Tongue (tissue), 3 donors: ENCODE measurements at places on chromosomes 4 and X.
A peak's percentile ranks its signal among the peaks of the same experiment; 100 is the strongest.

GRCh38 chr4:41533680-41534079, 4.3 kb upstream of the LIMCH1 start:
- no peak for DNase-seq

- DNase-seq = no peak
Observed at GRCh38 chrX:20001588-20001987, 10.7 kb upstream of the BCLAF3 start.

DNA sequence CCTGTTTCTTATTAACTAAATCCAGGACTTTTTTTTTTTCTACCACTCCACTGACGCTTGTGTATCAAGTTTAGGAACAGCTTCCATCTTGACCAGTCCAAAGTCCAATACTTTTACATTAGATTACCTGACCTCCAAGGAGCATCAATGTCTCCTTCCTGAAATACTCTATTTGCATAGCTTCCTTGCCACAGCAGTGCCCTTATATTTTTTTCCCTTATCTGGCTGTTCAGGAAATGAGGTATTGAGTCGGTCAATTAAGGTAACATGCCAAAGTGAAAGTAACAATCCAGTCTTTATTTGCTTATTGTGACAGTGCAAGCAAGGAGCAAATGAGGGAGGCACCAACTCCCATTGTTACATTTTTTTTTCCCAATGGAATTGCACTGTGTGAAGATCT, 730.8 kb upstream of the NDST4 start:
- no peak for DNase-seq

DNA sequence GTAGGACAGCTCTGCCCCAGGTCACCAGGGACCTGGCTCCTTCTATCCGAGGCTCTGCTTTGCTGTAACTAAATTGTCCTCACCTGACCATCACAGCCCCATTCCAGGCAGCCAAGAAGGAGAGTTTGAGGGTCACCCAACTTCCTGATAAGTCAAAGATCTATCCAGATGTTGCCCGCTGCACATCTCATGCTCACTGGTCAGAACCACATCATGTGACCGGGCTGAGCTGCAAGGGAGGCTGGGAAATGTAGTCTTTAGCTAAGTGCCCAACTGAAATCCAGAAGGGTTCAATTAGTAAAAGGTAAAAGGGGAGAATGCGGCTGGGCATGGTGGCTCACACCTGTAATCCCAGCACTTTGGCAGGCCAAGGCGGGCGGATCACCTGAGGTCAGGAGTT, 18.4 kb downstream of the HMX1 start:
- DNase-seq = no peak

DNA sequence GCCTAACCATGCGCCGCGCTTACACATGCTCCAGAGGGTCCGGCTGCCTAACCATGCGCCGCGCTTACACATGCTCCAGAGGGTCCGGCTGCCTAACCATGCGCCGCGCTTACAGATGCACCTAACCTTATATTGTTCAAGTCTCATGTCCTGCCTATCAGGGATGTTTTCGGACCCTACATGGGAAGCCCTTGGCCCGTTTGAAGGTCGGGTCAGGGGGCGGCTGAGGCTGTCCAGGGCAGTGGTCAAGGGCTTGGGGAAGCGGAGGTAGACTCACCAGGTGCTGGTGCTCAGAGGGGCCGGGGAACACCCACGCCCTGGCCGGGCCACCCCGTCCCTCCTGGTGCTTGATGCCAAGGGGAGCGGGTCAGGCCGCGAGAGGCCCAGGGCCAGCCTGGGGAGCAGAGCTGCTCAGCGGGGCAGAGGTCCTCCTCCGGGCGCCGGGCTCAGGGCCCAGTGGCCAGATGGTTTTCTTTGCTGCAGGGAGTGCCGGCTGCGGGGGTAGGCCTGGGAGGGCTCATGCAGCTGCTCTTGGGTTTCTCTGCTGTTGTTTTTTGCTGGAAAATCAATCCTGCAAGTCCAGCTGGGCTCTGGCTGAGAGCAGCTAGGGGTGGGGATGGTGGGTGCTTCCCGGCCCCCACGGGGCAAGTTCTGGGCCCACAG, 35.4 kb upstream of the SPON2 start:
- peak; percentile 94 for DNase-seq

GRCh38 chrX:40984962-40985361, 100.3 kb upstream of the USP9X start:
- no peak for DNase-seq

DNA sequence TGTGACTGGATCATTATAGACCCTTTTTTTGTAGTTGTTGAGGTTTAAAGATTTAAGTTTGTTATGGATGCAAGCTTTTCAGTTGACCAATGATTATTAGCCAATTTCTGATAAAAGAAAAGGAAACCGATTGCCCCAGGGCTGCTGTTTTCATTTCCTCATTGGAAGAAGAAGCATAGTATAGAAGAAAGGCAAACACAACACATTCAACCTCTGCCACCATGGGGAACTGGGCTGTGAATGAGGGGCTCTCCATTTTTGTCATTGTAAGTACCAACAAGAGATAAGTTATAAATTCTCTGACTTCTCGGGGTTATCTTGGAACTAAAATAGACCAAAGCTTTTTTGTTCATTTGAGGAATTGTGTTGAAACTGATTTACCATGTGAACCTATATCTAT, at the start of gene CYBB:
Gene CYBB (plus strand): TSS at position 203 of the 400 bp plus-strand sequence. CDS start 19 bp downstream, at position 222.
- DNase-seq = no peak

GRCh38 chrX:154136627-154137161, 7.3 kb upstream of the OPN1LW start:
- peak; percentile 81 for DNase-seq

DNA sequence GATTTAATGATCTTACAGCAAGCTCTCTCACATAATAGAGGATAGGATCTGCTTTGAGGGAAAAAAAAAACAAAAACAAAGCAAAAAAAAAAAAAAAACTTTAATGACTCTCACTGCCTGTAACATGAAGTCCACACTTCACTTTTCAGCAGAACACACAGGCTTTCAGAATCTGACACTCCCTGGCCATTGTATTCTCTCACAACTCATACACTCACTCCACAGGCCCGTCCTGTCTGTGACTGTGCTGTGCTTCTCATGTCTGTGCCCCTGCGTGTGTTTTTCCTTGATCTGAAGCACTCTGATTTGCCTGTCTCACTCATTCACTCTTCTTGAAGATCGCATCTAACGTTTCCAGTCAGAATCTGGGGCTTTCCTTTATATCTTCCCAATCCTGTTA, 460.8 kb downstream of the TMA16 start:
- no peak for DNase-seq

DNA sequence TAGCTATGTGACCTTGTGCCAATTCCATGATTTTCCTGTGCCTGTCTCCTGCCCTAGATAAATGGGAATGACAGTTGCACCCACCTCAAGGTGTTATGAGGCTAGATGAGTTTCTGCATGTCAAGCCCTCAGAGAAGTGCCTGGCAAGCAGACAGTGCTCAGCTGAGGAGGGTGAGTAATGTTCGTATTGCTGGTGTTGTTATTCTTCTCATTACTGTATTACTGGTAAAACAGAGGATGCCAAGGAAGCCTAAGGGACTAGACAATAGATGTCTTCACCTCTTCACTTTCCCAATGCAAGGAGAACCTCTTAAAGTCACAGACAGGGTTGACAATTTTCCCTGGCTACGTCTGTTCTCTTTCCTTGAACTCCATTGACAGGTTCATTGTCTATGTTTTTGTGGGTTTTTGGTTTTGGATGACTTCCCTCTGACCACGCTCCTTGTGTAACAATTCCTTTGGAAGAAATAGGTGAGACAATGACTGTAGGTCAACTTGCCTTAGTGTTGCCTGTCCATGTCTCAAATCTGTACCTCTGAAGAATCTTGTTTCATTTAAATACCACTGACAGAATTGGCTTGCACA, 19.2 kb downstream of the ETDC start:
- no peak for DNase-seq

DNA sequence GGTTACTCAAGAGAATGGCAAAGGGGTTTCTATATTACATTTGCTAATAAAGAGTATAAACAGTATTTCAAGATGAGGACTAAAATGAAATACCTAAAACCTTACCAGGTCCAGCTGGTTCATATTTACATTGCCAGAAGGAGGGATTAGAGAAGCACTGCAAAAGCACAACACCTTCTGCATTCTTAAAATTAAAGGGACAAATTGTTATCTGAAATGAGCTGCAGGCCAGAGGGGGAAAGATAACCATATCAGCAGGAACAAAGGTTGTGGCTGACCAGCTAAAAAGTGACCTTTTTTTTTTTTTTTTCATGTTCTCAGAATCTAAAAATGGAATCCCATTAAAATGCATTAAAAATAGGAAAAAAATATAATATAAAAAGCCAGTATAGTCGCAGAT, 39.7 kb downstream of the AFF2 start:
- no peak for DNase-seq
